ENCODE measurements at places on chromosomes 6 and 20.

DNA sequence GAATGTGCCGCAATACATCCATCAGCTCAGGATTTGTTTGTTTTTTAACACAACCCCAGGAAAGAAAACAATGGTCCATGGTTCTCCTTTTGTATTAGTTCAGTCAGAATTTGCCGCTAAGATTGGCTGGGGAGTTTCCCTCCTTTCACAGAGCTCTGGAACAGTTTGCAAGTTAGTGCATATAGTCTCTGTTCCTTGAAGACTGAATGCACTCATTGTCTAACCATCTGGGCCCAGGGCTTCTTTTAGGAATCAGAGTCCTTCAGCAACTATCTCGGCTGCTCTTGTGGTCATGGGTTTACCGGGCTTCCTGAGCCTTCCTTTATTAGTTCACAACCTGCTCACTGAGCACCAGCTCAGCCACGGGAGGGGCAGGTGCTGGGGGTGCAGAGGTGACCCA is 121.3 kb downstream of the SLC23A2 start:
- no peak for DNase-seq

- no peak for DNase-seq
Observed at GRCh38 chr6:105514306-105514705, 111.4 kb upstream of the PREP start.

DNA sequence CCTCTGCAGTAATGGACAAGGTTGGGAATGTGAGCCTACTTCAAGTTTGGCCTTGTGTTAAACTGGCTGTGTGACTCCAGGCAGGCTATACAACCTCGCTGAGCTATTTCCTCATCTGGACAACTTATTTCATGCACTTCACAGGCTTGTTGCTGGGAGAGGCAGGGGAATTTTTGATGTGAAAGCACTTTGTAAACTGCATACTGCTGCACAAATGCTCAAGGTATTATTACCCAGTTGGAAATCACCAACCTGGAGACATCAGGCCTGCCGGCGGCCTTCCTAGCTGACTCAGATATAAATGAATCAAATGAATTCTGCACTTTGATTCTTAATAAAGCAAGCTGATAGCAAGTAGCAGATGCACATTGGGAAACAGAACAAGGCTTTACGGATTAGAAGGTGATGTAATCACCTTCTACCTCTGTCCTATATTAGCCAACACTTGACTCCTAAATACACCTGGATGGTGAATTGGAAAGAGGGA is 10.1 kb downstream of the JARID2 start:
- DNase-seq = no peak

DNA sequence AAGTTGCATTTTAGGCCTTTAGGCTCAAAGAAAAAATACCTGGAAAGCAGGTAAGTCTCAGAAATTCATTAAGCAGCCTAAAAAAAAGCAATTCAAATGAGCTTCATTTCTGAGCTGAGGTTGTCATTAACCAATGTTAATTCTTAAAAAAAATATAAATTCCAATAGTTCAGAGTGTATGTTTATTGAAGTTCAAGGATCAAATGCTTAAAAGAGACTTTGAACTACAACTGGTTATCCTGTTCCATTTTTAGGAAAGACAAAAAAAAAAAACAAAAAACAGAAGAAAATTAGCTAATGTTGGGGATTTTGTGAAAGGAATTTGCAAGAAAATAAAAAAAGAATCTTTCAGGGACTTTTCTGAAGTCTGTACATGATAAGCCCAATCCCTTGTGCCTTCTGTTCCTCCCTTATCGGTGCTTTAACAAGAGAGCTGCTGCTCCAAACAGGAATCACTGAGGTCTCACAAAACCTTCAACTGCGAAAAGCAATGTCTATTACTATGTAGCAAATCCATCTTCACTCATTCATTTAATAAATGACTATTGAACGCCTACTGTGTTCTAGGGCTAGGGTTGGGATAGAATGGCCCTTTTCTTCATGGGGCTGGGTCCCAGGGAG is 90.3 kb downstream of the FOXF2 start:
- DNase-seq = no peak

DNA sequence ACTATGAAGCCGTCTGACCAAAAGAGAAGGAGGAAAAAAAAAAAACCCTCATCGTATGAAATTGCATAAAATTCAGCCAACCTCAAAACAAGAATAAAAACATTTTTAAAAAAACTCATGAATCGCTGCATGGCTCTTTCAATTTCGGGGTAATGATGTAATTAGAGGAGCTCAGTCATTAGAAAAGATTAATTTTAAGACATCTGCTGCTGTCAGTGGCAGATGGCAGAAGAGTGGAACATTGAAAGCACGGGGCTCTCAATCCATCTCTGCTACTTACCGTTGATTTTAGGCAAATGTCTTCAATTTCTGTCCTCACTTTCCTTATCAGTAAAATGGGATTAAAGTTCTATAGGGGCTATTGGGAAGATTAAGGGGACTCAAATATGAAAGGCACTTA is 79.1 kb downstream of the EYA2 start:
- no peak for DNase-seq

GRCh38 chr20:53970232-53970631 is 100.2 kb downstream of the BCAS1 start:
- no peak for DNase-seq

DNA sequence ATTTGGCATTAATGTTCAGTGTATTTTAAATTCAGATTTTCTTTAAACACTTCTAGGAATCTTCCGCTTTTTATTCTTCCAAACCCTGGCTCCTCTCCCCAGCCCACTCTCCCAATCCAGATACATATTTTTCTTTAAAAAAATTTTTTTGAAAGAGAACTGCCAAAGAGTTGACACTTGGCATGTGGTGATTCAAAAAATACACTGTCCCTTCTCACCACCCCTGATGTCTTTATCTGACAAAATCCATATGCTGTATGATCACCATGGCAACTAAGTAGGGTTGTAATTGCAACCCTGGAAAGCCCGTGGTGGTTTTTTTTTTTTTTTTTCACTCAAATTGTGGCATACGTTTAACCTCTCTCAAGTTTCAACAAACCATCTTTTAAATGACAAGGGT is 355.8 kb upstream of the SASH1 start:
- no peak for DNase-seq

DNA sequence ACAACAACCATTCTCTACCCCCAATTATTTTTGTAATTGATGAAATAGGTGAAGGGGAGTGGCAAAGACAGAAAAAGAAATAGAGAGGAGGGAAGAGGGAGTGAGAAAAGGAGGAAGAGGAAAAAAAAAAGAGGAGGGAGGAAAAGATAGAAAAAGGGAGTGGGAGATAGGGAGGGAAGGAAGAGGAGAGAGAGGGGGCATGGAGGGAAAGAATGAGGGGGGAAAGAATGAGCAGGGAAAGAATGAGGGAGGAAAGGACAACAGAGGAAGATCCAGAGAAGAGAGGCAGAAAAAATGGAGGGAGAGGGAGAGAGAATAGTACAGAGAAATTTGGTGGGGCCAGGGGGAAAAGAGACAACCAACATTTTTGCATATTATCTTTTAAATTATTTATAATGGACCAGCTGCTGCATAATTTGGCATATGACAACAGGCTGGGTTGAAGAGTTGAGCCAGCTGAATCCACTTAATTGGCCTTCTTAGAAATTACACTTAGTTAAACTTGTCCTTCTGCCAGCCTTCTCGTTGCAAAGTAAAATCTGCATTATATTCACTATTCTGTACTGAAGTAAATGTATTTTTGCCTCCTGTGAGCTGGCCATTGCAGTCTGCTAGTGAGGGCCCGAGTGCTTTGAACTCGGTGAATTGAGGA is 101.0 kb downstream of the ARHGAP18 start:
- DNase-seq = no peak

DNA sequence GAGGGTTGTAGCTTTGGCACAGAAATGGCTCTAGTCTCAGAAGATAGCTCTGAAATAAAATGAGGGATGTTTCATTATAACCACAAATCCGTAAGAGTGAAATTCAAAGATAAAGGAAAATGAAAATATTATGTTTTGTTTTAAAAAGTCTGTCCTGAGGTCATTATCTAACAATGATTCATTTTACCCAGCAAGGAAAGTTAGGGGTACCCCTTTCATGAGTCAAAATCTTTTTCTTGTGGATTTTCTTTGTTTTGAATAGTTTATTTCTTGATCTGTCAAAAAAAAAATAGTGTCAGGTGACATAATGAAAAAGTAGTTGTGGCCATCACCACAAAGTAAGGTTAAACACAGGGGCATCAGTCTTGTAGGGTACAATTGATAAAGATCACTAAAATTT is 59.7 kb upstream of the MYB start:
- no peak for DNase-seq

GRCh38 chr6:32785781-32786533 is 22.6 kb upstream of the HLA-DQB2 start:
- DNase-seq = peak; percentile 52

DNA sequence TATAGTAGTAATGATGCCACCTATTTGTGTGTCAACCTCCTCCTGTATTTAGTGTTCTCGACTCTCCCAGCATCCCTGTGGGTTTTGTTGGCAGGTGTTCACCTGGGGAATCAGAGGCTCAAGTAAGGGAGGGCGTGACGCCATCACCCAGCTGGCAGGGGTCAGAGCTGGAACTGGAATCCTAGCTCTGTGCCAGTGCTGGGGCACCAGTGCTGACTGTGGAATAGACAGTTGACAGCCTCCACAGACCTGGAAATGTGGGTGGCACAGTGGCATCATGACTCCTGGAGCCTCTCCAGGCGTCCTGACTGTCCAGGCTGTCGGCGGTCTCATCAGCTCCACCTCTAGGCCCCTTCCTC is 102.8 kb downstream of the SYCP2 start:
- no peak for DNase-seq

DNA sequence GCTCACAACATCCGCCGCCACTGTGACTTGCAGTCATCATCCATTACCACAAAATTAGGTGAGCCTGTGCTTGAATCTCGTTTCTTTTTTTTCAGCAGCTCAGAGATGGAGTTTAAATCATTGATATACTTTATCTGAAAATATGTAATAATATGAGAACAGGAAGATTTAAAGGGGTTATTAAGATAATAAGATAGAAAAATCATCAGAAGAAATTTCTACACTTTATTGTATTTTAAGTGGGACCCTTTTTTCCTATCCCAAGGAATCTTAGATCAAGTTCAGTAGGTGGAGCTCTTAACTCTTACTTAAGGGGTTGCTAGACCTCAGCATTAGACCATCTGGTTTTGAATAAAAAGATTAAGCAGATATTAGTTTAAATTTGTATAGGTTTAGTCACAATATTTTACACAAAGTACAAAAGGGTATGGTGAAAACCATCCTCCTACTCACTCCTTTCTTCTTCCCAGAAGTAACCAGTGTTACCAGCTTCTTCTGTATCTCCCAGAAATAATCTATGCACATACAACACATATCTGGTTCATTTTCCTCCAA is 9.4 kb upstream of the NCOA7 start:
- DNase-seq = no peak

GRCh38 chr6:169144356-169144755 is 109.3 kb downstream of the THBS2 start:
- DNase-seq = no peak

DNA sequence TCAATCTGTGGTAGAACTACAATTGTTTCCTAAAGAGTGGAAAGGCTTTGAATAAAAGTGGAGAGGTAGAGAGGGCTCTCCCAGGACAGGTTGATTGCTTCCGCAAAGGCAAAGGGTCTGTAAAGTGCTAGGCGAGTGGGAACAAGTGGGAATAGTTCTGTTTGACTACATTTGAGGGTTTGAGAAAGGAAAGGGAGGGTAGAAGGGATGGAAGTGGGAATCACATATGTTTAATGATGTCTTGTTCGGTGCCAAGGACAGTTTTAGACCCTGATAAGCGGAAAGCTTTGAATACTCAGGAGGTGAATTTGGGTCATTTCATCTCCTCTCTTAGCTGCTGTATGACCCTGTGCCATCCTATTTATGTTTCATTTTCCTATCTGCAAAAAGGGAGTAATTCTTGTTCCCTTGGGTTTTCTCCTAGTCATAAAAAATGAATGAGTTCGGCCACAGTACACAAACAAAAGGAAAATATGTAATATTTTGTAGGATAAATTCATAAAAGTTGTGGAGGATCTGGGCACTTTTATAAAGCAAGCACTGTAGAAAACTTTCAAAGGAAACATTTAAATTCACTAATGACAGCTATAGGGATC is 1.7 kb upstream of the PIM1 start:
- no peak for DNase-seq

DNA sequence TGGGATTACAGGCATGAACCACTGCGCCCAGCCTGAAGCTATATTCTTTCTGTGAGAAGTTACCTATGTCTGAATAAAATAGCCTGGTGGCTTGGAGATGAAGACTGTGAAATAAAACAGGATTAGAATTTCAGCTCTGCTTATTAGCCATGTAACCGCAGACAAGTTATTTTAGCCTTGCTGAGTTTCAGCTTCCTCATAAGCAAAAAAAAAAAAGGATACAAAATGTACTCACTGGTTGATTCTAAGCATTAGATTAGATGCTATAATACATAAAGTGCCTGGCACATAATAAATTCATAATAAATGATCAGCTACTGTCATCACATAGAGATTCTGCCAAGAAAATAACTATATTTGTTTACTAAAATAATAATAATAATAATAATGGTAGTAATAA is 98.8 kb downstream of the EPB41L2 start:
- no peak for DNase-seq

GRCh38 chr20:40148886-40149285 is 540.1 kb downstream of the MAFB start:
- DNase-seq = no peak

GRCh38 chr6:43776115-43776798 is 6.2 kb downstream of the VEGFA start:
- DNase-seq = no peak
